BJ (cell line): ENCODE measurements at places on chromosomes 3 and 15.

GRCh38 chr3:65377637-65378036 lies 661.1 kb downstream of the MAGI1 start:
- no peak for DNase-seq

DNA sequence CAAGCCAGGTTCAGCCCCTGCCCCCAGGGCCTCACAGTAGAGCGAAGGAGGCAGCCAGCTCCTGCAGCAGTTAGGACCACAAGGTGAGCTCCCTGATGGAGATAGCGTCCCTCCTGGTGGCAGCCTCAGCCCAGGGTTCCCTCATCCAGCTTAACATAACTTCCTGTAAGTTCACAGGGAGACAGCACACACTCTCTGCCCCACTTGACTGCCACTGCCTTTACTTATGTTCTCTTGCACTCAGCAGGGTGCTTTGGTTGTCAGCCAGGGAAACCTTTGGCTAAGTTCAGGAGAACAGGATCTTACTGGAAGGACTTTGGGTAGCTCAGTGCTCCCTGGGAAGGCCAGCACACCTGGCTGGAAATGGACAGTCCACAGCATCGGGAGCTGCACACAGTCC lies 10.9 kb downstream of the KBTBD13 start:
- DNase-seq: no peak

DNA sequence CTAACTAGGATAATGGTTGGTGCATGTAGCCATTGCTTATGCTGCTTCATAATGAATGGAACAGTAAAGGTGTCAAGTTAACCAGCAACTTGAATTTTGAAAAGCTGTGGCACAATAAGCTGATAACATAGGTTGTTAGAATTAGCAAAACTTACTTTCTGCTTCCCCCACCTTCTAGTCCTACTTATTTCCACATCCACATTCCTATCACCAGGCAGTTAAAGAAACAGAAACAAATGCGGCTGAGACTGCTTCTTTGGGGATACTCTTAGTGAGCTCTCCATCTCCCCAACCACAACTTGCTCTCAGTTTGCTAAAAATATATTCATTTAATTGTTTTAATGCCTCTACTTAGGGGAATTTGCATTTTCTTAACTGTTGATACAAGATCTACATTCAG lies 215.1 kb downstream of the TIGIT start:
- no peak for DNase-seq

GRCh38 chr3:139491966-139492365 lies 15.7 kb upstream of the RBP2 start:
- no peak for DNase-seq

DNA sequence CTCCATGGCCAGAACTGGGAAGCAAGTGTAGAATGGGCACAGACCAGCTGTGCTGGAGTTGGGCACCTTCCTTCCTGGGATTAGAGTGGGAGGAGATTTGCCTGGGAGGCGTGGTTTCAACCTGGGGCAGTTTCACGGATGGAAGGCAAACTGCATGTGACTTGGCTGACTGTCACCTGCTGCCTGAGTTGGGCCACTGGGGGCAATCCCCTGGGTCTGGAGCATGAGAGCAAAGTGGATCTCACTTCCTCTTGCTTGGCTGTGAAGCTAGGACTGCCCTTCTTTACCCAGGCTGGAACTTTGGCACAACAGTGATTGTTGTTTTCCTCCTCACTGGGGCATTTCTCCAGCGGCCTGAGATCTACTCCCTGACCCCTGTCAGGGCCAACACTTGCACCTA lies 1247.0 kb upstream of the EPHA6 start:
- no peak for DNase-seq

- no peak for DNase-seq
Measured at GRCh38 chr15:46636206-46636605, 1001.4 kb downstream of the SQOR start.

DNA sequence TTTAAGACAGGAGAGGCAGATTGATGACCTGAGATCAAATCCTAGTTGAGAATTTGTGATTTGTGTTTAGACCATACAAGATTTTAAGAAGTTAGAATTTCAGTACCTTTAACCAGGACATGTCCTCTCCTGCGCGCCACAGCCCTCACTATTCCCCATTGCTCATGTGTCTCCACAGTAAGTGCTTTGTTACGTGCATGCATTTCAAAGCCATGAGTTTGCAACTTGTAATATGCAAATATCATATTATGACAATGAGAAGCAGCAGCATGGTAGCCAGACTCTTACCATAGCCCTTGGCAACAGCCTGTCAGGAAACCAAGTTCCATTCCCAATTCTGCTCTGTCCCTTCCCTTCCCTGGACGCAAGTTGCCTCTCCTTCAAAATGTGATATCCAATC lies 73.3 kb upstream of the ATP13A5 start:
- no peak for DNase-seq

DNA sequence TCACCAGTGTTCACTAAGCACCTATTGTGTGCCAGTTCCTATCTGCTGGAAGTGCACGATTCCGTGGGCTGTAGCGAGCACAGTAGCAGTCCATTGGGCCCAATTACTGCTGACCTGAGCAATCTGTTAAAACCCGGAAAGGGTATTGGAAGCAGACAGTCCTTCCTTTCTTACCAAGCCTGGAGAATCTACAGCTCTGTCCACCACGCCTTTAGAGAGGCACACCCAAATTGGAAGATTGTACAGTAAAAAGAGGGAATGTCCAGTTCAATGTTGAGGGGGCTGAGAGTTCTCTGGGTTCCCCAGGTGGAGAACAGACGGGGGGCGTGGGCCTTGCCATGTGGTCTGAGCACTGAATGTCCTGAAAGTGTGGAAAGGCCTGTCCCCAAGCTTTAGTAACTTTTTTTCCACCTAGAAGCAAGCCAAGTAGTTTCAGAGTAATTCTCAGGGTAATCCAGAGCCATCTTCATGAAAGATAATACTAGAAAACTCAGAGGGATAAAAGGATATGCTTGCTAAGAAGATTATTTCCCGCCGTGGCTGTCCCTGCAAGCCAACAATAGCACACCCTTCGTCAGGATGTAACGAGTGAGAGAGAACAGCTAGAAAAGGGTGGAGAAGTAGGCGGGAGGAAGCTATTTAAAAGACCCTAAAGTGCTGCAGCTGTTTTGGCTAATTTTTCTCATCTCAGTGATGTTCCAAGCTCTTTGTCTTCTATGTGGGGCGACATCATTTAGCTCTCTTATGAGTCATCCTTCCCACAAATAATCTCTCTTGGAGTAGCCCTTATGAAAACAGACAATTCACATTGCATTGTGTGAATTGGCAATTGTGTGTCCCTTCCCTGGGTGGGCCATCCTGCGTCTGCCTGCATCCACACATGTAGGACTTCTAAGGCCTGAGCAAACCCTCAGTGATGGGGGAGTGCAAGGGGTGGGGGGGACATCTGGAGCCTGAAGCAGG lies 181.0 kb downstream of the ATG7 start:
- peak; percentile 16 for DNase-seq

GRCh38 chr15:101528108-101528916 lies 38.8 kb upstream of the PCSK6 start:
- DNase-seq: no peak
